Skin of body (tissue), 3 donors: ENCODE measurements at places on chromosomes 2 and 18. TPM values are rescaled to one million over a fixed set of nuclear protein-coding genes. Genes with fewer than 3 reads are reported as not detected.

- DNase-seq, result peak; percentile 92
These were observed 121.2 kb downstream of the ZNF521 start for GRCh38 chr18:25230658-25231326.

- peak; percentile 18 for DNase-seq
These were observed 884.8 kb downstream of the EPHA4 start for GRCh38 chr2:220687231-220687843.

The HSBP1L1 gene
- total RNA-seq, result 9.8 TPM

GRCh38 chr2:235037604-235038166 is 85.9 kb downstream of the SH3BP4 start:
- DNase-seq, result no peak

- no peak for DNase-seq
These were observed 185.1 kb downstream of the MYO3B start for GRCh38 chr2:170362871-170363631.

DNA sequence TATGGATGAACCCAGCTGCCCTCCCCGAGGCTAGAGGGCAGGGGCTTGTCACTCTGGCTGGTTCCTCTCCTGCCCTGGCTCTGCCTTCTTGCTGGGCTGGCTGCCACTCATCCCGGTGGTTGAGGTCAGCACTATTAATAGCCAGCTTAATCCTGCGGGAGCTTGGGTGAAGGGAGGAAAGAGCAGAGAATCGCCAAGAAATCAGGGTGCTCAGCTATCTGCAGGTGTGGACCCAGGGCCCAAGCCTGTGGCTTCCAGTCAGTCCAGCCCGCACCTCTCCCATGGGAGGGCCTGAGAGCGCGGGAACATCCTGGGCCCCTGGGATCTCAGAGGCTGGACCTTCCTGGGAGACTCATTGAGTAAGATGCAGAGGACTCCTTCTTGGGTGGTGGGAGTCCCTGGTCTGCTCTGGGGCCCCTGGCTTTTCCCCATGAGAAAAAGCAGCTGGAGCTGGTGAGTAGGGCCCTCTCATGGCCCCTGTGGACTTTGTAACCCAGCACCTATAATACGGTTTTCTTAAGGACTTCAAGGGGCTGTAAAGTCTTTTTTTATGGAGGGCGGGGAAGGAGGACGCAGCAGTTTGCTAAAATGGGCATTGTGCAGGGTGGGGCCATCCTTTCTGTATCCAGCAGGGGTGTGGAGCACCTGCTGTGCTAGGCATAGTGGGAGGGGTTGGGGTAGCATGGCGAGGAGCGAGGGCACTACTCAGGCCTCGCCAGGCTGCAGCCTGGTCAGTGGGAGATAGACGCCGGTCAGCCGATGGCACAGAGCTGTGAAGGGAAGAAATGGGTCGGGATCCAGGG is 27.4 kb upstream of the CNNM3 start:
- DNase-seq, result peak; percentile 7

GRCh38 chr2:25982968-25983280 is 627 bp upstream of the KIF3C start:
- no peak for DNase-seq

- no peak for DNase-seq
These were observed 91.4 kb downstream of the B3GNT2 start for GRCh38 chr2:62287282-62287681.

GRCh38 chr2:199148076-199148845 is 309.5 kb downstream of the SATB2 start:
- DNase-seq, result no peak

- no peak for DNase-seq
These were observed 631.0 kb upstream of the NXPH2 start for GRCh38 chr2:139411236-139411635.

GRCh38 chr18:1668279-1668678 is 763.6 kb downstream of the ADCYAP1 start:
- no peak for DNase-seq

- DNase-seq, result no peak
These were observed 10.1 kb downstream of the MBOAT2 start for GRCh38 chr2:8993196-8993901.

The TMEM17 gene
- 3.3 TPM for total RNA-seq

GRCh38 chr18:28256166-28256565 is 79.2 kb upstream of the CDH2 start:
- no peak for DNase-seq

DNA sequence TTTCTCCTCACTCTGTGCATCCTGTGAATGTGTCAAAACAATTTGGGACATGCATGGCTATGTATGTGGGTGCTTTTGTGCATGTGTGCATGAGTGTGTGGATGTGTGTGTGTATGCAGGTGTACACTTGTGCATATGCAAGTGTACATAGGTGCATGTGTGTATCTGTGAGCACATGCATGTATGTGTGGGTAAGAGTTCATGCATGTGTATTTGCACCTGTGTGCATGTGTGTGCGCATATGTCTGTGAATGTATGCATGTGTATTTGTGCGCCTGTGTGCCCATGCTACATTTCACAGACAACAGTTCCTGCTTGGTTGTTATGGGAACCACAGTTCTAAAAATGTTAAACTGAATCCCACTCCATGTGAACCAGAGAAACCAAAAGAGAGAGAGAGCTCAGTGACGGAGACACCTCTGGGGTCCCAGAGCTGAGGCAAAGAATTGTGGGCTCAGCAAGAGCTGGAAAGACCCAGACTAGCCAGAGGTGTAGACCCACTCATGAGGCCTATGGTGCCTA is 1.9 kb upstream of the FBXO41 start:
- no peak for DNase-seq

The TBR1 gene
- 0.30 TPM for total RNA-seq

The ZNF396 gene
- total RNA-seq, result 1.6 TPM

The CAPN13 gene
- 0.30 TPM for total RNA-seq

GRCh38 chr2:73295751-73296400 is 2.5 kb upstream of the EGR4 start:
- DNase-seq, result no peak

The RUFY4 gene
- total RNA-seq, result 0.10 TPM

- no peak for DNase-seq
These were observed 853 bp downstream of the LANCL1 start for GRCh38 chr2:210475706-210476105.

DNA sequence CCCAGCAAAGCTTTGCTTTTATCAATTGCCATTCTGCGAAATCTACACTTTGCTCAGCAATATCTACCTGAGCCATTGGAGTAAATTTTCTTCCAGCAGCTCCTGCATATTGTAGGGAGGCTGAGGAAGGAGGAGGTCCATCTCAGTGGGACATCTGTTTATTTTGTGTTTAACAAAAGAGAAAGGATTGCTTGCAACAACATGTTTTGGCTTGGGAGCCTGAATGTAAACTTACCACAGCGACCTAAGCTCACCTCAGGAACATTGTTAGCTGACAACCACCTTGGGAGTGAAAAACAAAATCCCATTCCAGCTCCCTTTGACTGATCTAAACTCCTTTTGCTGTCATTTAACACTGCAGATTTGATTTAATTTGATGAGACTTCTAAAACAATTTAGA is 356.1 kb downstream of the SS18 start:
- no peak for DNase-seq

DNA sequence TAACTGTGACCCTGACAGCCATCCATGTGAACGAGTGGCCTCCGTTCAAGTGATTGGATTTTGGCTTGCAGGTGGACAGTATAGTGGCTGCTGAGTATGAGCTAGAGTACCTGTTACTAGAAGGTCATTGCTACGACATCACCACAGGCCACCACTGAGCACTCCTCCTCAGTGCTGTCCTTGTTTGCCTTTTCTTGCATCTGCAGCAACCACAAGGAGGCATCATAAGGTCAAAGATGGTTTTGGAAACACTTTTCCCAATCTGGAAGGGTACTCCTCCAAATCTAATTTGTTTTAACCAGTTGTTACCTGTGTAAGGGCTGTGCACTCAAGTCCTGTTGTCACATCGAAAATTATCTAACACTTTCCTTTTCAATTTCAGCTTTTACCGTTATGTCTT is 81.2 kb downstream of the UGGT1 start:
- no peak for DNase-seq

The RHBDD1 gene
- 38.3 TPM for total RNA-seq

GRCh38 chr2:73004889-73005596 is 66.5 kb downstream of the SFXN5 start:
- no peak for DNase-seq

DNA sequence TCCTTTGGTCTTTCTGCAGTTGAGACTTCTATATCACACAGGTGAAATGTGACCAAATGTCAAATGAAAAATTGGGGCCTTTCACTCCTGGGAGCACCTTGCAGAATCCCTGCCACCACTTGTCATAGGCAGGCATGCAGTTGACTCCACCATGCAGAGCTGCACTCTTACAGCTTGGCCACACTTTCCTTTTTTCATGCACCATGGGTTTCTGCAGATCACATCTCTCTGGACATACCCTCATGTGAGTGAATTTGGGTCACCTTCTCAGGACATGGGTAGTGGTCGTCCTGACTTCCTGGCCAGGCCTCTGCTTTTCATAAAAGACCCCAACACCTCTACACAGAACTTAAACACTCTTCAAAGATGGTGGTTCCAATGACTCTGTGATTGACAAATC is 155.1 kb upstream of the RAB12 start:
- DNase-seq, result no peak

- no peak for DNase-seq
These were observed 429.0 kb downstream of the SETBP1 start for GRCh38 chr18:45109706-45110105.

DNA sequence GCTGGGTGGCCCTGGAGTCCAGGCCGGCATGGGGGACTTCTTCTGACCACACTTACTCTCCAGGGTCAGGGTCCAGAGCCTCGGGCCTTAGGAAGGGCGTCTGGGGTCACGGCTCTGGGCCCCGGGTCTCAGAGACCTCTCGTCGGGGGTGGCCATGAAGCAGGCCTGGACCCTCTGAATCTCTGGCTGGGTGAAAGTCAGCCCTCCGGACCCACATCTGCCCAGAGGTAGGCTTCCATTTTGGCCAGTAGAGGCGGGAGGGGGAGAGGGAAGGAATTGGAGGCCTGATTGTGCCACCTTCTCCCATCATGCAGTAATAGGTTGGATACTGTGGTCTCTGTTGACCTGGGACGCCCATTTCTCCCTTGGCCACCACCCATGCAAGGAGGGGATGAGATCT is 125.3 kb upstream of the GPC1 start:
- DNase-seq, result no peak

GRCh38 chr2:157463002-157463401 is 19.1 kb upstream of the CYTIP start:
- no peak for DNase-seq

The KIF5C gene
- 2.3 TPM for total RNA-seq

DNA sequence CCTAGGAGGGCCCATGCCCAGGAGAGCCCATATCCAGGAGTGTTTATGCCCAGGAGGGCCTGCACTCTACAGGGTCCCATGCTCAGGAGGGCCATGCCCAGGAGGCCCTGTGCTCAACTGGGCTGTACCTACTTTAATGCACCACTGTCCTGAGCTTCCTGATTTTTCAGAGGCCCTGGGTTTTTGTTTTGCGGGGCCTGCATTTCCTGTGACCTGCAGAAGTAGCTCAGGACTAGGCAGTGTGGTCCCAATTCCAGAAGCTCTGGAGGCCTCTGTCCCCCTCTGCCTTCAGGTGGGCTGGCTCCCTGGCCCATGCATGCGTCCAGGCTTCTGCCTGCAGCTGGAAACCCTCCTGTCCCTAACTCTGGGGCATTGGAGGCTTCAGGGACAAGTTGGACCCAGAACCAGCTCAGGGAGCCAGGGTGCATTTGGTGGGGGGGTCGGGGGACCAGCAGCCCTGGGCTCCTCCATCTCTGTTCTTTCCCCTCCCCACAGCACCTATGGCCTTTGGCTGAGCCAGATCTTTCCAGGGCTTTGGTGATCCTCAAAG is 10.8 kb downstream of the GPR35 start:
- no peak for DNase-seq

DNA sequence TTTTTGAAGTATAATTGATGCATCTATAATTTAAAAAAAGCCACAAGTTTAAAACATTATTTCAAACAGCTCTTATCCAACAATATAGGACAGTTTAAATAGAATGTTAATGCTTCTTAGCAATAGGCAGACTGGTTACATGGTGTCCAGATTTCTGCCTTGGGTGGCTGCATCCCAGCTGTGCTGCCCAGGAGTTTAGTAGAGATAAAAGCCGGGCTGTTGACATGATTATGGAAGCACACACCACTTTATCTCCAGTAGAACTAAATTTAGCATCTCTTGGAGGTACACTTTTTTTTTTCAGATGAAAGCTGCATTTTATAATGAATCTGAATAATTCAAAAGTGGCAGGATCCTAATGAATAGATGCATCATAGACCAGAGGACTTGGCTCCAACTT is 309.7 kb downstream of the PLCL1 start:
- DNase-seq, result no peak

DNA sequence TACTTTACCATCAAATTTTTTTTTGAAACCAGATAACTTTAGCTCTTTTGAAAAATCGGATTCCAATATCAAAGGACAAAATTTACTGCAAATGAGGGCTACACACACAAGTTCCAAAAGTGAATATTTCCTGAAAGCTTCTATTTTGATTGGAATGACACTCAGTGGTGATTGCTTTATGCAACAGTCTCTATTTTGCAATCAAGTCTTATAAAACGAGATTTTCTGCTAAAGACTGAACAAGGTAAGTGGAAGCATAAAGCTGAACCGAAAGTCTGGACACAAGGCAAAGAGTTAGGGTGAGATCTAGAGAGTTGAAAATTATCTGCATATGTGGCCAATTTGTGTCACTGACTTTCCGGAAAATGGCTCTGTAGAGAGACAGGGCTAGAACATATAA is 145.0 kb upstream of the OSR1 start:
- no peak for DNase-seq

GRCh38 chr2:199335502-199335901 is 122.2 kb downstream of the SATB2 start:
- DNase-seq, result no peak

DNA sequence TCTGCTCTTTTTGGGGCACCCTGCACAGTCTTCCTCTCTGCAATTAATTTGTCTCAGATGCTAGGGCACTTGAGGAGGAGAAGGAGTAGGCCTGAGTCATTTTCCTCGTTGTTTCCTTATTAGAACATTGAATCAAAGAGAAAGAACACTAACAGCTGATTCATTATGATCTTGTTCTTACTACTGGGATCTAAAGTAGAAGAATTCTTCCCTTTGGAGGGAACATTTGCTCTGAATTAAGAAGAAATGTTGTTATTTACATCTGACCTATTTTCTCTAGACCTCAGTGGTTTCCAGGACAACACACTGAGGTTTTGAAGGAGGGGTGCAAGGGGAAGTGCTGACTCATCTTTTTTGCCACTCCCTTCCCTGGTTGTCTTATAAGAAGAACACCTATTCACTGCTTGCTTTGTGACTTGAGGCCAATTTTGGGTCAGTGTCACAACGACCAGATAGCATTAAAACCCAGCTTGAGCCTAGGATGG is 24.3 kb upstream of the STAT1 start:
- DNase-seq, result peak; percentile 11

- no peak for DNase-seq
These were observed 30.0 kb upstream of the RTN4 start for GRCh38 chr2:55080204-55080738.

DNA sequence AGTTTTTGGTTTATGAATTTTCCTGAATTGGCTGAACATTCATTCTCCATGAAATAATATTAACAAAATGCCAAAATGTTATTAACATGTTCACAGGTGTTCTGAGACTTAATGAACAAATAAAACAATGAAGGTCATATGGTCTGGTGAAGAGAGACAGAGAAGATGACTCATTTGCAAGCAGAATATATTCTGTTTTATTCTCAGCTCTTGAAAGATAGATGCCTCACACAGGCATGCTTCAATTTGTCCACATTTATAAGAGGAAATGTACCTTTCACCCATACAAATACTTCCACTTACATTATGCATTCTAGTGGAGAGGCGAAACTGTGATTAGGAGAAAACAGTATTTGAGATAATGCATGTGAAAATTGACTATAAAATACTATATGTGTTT is 75.4 kb upstream of the PGAP1 start:
- no peak for DNase-seq

- DNase-seq, result no peak
These were observed 61.8 kb upstream of the CCDC85A start for GRCh38 chr2:56121995-56122394.
